SJSA1 (cell line): ENCODE measurements at places on chromosomes 16 and 17. TPM values are rescaled to one million over a fixed set of nuclear protein-coding genes. Genes with fewer than 3 reads are reported as not detected.
A peak's percentile ranks its signal among the peaks of the same experiment; 100 is the strongest.

- H3K36me3 ChIP-seq = peaks cover 18% of the 10 kb centered on the region
- H3K27me3 ChIP-seq = no peaks in the 10 kb centered on the region
- DNase-seq = no peak
These were observed 16.0 kb downstream of the ZNF821 start for GRCh38 chr16:71867939-71868338.

Gene GPRC5C
- total RNA-seq = 46.5 and 48.4 TPM in 2 replicates

- no peaks in the 10 kb centered on the region for H3K4me1 ChIP-seq
- no peaks in the 10 kb centered on the region for H3K36me3 ChIP-seq
These were observed 49.6 kb upstream of the IRF8 start for GRCh38 chr16:85849388-85849787.

GRCh38 chr17:32927201-32927723, 691 bp upstream of the TMEM98 start:
- H3K4me1 ChIP-seq = peaks cover 20% of the 10 kb centered on the region
- peak overlapping the region; percentile 73 for H3K4me3 ChIP-seq
- no peaks in the 10 kb centered on the region for H3K27me3 ChIP-seq
- peaks cover 17% of the 10 kb centered on the region for H3K36me3 ChIP-seq
- H3K27ac ChIP-seq = peak overlapping the region; percentile 56; the same call in 1 of the 2 replicates

DNA sequence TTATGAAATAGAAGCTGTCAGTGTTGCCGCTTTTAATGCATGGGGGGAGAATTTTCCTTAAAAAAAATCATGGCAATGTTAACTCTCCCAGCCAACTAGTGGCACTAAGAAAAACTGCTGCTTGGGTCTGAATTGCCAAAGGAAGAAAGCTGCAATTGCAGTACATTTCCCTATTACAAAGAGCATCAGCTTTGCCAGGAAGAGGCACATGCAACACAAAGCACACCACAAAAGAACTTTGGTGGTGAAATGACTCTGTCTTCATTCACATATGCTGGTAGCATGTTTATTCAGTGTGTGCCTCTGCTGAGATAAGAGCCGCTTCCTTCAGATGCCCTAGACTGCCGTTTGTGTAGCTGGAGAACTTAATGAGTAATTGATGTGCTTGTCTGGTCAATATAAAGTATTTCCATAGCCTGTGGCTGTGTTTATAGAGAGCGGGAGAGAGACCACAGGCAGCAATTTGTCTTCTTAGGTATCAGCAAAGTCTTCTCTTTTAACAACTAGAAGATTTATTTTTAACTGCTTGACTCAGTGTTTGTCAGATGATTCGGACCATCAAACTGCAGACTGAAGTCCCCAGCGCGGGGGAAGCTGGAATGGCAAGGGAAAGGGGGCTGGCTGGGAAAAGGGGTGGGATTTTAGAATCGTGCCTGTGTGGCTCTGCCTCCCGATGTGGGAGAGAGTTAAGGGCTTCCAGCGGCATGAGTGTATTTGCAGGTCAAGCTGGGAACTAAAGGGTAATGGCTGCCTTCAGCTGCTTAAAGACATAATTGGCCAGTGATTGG, 115.1 kb downstream of the MRTFB start:
- peak; percentile 70 for DNase-seq
- no peak overlapping the region for H3K27ac ChIP-seq
- H3K36me3 ChIP-seq = no peaks in the 10 kb centered on the region
- H3K27me3 ChIP-seq = no peaks in the 10 kb centered on the region
- peaks cover 25% of the 10 kb centered on the region for H3K4me1 ChIP-seq
- H3K4me3 ChIP-seq = peak overlapping the region; percentile 8; the same call in 1 of the 2 replicates

DNA sequence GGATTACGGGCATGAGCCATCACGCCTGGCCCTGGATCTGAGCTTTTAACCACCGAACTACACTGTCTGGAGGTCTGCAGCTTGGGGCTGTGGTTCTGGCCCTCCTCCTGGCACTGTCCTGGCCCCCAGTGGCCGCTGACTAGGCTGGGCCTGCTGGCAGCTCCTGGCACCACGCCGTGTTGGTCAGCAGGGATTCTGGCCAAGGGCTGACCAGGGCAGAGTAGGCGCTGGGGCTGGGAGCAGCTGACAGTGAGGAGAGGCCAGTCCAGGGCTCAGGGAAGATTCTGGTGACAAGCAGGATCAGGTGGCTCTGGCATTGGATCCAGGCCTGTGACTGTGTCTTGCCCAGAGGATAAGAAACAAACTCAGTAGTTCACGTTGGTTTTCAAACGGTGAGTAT, 14.6 kb downstream of the EEF2K start:
- no peak overlapping the region for H3K27ac ChIP-seq
- no peak for DNase-seq
- H3K4me1 ChIP-seq = peaks cover 23% of the 10 kb centered on the region
- no peaks in the 10 kb centered on the region for H3K36me3 ChIP-seq

Gene ANKS3
- 20.9 and 21.9 TPM in 2 replicates for total RNA-seq

Gene CLEC18A
- total RNA-seq = not detected in 2 replicates

DNA sequence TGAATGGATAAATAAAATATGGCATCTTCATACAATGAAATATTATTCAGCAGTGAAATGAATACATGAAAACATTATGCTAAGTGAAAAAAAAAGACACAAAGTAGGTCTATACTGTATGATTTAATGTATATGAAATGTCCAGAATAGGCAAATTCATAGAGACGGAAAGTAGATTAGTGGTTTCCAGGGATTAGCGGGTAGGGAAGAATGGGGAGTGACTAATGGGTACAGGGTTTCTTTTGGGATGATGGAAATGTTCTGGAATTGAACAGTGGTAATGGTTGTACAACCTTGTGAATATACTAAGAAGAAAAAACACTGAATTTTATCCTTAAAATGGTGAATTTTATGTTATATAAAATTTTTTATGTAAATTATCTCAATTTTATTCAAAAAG, 8.5 kb upstream of the MYCBPAP start:
- DNase-seq = no peak
- no peaks in the 10 kb centered on the region for H3K27me3 ChIP-seq
- no peaks in the 10 kb centered on the region for H3K36me3 ChIP-seq

GRCh38 chr16:47037396-47037745, 63.9 kb upstream of the DNAJA2 start:
- H3K36me3 ChIP-seq = no peaks in the 10 kb centered on the region
- no peak for DNase-seq
- H3K27ac ChIP-seq = no peak overlapping the region
- H3K27me3 ChIP-seq = 0 out of 2 replicates have a peak, but pooled peaks cover 3% of the 10 kb centered on the region
- H3K4me1 ChIP-seq = peaks cover 6% of the 10 kb centered on the region

Gene IRF8
- total RNA-seq = 0.56 and 1.1 TPM in 2 replicates

GRCh38 chr17:81380131-81380530, 15.1 kb upstream of the BAHCC1 start:
- no peak for DNase-seq
- 0 out of 2 replicates have a peak, but pooled peaks cover 4% of the 10 kb centered on the region for H3K4me1 ChIP-seq
- no peak overlapping the region for H3K4me3 ChIP-seq
- no peaks in the 10 kb centered on the region for H3K36me3 ChIP-seq

Gene SNAI3
- total RNA-seq = 0.05 TPM in 1 of 2 replicates, not detected in the other

Gene FHOD1
- 15.8 and 18.5 TPM in 2 replicates for total RNA-seq

Gene KRTAP4-4
- total RNA-seq = not detected in 2 replicates

- no peak for DNase-seq
- H3K4me3 ChIP-seq = no peak overlapping the region
- H3K4me1 ChIP-seq = peaks cover 7% of the 10 kb centered on the region
- H3K27ac ChIP-seq = no peak overlapping the region
- H3K36me3 ChIP-seq = peaks cover 72% of the 10 kb centered on the region
- no peaks in the 10 kb centered on the region for H3K27me3 ChIP-seq
These were observed 5.4 kb downstream of the RNF227 start for GRCh38 chr17:7910711-7911110.

Gene SSTR5
- total RNA-seq = not detected in 2 replicates

DNA sequence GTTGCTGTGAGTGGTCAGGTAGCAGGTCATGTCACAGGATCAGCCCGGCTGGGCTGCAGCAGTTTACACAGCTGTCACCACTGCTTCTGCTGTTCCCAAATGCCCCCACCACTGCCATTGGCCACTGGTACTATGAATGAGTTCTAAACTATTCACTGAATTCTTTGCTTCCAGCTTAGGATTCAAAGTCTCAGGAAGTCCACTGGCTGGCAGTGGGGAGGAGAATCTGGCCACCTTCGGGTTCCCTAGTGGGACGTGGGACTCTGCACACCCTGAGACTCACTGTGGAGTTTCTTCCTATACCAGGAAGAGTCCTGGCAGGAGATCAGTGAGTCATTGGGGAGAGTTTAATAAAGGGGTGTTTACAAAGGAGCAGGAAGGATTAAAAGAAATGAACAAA, 6.9 kb downstream of the MT1X start:
- H3K36me3 ChIP-seq = no peaks in the 10 kb centered on the region
- H3K27me3 ChIP-seq = no peaks in the 10 kb centered on the region
- no peak for DNase-seq
- H3K4me1 ChIP-seq = no peaks in the 10 kb centered on the region
- no peak overlapping the region for H3K4me3 ChIP-seq
